ENCODE measurements at places on chromosomes 5 and 9.

- DNase-seq, result no peak
These were observed 5.1 kb upstream of the ELAVL2 start for GRCh38 chr9:23830929-23831730.

DNA sequence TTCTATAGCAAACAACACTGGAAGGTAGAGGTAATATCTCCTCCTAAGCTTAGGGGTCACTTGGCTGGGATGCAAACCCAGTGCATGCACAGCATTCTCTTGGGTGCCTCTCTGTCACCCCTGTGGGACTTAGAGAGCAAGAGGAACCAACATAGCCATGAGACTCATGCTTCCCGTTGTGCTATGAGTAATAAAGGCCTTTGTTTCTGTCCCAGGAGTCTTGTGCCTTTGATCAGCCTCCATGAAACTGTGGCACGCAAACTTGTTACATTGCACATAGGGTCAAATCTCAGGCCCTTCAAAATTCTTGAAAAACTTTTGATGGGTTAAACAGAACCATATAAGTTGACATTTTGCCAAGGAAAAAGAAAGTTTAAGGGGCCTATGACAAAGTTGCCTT, 272.8 kb downstream of the TAF11L14 start:
- no peak for DNase-seq

DNA sequence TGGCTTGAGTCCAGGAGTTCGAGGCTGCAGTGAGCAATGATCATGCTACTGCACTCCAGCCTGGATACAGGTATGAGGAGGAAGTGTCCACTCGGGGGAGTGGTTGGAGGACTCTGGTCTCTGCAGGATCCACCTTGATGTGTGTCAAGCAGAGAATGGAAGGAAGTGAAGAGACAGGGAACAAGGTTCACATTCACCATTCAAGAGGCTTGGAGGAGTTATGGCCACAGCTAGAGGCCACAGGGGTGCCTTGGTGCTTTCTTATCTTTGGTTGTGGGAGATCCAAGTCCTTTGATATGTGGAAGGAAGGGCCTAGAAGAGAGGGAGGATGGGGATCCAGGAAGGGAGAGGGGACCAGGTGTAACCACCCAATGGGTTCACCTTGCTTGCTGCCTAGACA, 5.4 kb upstream of the CERCAM start:
- DNase-seq, result no peak

DNA sequence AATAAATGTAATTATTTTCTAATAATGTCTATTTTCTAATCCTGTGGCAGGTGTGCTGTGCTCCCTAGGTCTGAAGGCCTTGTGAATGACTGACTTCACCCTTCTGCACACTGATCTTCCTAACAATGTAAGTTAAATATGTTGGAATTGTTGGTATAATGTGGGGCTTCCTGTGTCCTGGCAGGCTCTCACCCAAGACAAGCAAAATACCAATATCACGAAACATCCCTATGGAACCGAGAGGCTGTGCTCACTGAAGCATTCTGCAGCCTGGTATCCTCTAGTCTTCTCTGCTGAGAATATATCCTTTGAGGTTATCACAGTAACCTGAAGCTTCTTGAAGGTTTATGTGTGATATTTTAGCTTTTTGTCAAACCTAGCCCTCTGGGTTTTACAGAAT, 159.4 kb downstream of the GABRB2 start:
- DNase-seq, result no peak

DNA sequence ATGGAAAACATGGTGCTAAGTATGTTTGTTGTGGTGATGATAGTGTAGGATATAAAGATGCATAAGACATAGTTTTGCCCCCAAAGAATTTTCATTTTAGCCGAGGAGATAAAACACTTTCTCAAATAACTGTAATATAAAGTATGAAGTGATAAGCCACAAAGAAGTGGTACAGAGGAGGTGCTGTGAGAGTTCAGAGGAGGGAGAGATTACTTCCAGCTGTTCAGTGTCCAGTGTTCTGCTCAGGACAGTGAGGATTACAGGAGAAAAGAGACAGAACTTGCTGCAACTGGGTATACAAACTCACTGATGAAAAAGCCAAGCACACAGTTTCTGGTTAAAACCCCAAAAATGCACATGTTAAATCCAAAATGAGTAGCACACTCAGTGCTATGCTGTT, 309.3 kb downstream of the KIAA0825 start:
- DNase-seq, result no peak

- DNase-seq, result no peak
These were observed 757 bp downstream of the ZBED3 start for GRCh38 chr5:77086368-77086688.

DNA sequence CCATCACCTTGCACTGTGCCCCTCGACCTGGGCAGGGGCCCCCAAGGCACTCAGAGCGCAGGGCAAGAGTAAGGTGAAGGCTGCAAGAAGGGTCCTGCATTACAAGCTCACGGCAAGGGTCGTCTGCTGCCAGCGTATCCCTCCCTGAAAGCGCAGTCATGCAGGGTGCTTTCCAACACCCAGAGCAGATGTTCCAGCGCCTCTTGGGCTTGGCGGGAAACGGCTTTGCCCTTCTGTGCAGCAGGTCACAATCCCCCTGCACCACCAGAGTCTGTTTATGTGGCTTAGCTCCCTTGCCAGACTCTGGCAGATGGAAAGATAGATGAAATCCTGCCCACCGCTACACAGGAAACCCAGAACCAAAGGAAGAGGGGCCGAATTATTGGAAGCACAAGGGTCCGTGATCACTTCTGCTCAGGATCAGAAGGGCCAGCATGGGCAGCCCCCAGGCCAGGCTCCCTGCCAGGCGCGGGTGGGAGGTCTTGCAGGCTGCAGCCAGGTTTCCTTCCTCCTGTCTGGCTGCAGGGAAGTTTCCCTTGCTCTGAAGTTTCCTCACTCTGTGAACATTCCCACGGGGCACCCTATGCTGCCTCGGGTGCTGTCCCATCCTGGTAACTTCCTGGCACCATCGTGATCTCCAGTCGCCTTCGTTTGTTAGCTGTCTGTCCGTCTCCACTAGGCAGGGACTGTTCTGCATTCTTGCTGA, 132.2 kb downstream of the ZNF354C start:
- no peak for DNase-seq

DNA sequence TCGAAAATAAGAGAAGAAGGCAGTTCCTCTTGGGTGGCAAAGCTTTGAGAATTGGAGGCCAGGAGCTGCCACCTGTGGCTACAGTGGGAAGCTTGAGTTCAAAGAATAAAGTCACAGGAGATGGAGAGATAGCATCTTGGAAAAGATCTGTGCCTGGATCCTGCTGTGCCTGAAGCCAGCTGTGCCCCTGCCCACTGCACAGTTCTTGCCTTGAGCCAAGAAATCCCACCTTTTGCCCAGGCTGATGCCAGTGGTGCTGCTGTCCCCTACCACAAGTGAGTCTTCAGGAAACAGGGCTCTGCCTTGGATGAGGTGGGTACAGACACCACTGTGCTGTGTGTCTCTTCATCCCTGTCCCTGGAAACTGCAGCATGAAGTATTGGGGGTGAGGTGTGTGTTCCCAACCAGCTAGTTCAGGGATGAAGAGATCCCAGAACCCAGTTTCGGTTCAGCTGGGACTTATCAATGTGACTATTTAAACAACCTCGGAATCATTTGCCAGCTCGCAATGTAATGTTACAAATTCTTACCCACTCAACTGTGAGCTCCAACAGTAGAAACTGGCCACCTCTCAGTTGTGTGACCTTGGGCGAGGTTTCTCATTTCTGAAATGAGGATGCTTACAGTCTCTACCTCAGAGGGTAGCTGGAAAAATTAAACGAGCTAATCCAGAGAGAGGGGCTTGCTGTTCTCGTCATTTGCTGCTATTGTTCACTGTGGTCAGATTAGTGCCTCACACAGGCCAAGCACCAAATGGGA, 5.9 kb downstream of the IER5L start:
- no peak for DNase-seq

DNA sequence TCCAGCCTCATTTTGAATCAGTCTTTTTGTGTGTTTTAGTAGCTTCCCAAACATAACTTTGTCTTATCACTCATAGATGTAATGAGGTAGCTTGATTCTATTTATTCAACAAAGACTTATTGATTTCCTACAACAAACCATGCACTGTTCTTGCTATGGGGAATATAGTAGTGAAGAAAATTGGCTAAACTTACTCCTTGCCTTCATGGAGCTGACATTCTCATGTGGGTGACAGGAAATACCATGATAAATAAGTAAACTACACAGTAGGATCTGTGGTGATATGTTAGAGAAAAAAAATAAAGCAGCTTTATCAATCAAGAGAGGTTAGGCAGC, 255.7 kb upstream of the TNC start:
- no peak for DNase-seq

GRCh38 chr5:53777864-53778618, 217.6 kb downstream of the NDUFS4 start:
- DNase-seq, result no peak

DNA sequence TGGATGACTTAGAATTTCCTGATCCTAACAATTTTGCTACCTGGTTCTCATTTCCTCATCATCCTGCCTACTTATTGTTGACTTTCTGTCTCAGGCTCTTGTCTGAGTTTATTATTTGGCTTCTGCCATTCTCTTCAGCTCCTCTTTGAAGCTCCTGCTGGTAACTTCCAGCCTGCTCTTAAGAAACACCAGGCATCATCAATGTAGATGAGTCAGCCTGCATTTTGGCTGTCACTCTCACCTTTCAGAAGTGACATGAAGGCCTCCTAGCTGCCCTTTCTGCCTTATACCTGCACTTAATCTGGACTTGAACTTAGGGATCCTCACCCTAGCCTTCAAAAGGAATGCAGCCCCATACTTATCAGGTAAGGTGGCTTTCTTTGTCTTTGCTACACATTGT, 551.8 kb upstream of the ZNF608 start:
- no peak for DNase-seq

GRCh38 chr5:67238191-67238590, 41.6 kb upstream of the CD180 start:
- DNase-seq, result no peak

- no peak for DNase-seq
These were observed 62.4 kb upstream of the FSD1L start for GRCh38 chr9:105385381-105385985.

GRCh38 chr5:120765189-120765588, 301.1 kb downstream of the PRR16 start:
- no peak for DNase-seq

DNA sequence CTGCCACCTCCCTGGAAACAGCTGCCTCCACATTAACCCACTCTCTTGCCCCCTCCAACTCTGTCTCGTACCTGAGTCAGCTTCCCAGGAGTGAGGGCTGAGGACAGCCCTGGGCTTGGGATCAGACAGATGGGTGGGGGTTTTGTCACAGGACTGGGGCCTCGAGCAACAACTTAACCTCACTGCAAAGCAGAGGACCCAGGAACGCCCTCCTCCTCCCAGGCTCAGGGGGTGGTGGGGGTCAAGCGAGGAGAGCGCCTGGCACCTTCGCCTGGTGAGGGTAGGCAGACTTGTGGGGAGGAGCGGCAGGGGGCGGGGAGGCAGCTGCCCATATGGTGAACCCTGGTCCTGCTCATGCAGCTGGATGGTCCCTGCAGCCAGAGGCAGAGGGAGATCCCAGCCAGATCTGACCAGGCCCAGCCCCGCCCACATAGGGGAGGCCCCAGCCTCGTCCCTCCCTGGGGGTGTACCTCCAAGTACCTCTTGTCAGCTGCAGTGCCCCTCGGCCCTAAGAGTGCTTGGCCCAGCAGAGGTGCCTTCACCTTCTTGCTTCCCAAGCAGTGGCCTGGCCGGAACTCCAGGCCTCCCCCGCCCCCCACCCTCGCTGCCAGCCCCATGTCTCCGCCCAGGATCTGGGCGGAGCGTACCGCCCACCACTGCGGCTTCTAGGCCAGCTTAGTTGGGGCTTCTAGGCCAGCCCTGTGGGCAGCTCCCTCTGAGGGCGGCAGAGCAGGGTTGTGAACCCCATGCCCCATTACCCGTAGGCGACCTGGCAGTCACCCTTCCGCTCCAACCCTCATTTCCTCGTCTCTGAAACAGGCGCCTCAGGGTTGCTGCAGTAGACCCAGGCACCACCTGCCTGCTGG, at the start of gene SARDH:
TSS of gene SARDH (minus strand) at position 579 of the 866 bp plus-strand sequence. CDS start 4,179 bp downstream, outside the sequence.
- DNase-seq, result no peak

DNA sequence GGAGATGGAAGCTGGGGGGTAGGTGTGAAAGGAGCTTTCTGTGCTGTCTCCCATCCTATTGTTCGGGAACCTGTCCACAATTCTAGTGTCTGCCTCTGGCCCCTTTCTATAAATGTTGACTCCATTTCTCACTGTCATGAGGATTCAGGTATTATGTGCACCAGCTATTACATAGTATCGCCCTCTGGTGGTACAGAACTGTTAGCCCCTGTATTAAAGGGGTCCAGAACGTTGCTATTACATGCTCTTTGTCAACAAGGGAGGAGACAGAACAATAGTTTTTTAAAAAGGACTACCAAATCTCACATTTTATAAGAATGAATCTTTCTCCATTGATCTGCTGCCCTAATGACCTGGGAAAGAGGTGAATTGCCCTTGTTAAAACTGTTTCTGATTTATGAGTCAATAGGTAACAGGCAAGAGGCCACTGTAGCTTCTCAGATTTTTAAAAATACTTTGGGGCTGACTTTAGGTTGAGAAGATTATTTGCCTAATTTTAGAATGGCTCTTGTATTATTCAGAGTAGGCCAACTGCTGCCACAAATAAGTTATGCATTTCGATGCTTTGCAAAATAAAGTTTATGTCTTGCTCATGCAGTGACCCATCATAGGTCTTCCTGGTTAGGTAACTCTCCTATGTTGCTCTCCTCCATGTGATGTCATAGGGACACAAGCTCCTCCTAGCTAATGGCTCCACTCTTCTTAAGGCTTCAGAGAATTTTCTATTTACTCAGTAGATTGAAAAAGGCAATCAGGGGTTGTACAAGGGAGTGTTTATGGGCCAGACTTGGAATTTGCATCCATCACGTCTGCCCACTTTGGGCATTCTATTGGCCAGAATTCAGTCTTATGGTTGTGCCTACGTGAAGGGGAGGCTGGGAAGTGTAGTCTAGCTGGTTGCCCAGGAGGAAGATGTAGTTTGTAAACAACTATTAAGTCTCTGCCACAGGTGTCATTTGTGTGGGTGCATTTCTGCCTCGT, 20.8 kb downstream of the DCANP1 start:
- no peak for DNase-seq

GRCh38 chr5:169805937-169806700, 169.0 kb downstream of the DOCK2 start:
- no peak for DNase-seq

DNA sequence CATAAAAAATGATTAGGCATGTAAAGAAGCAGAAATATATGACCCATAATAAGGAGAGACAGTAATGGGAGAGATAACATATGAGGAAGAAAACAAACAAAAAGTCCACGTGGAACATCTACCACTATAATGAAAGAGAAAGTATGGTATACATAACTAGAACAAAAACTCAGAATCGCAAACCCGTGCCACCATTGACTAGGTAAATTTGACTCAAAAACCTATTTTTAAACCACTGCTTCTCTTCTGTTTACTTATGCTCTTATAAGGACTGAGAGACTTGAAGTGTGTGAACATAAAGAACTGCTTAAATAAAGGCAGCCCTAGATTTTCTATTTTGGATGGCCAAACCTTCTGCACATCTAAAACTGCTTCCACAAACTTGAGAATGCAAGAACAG, 330.7 kb downstream of the CAAP1 start:
- DNase-seq, result no peak

- no peak for DNase-seq
These were observed 35.2 kb upstream of the SMU1 start for GRCh38 chr9:33111631-33112030.
